ENCODE measurements at places on chromosomes 7 and 10.

DNA sequence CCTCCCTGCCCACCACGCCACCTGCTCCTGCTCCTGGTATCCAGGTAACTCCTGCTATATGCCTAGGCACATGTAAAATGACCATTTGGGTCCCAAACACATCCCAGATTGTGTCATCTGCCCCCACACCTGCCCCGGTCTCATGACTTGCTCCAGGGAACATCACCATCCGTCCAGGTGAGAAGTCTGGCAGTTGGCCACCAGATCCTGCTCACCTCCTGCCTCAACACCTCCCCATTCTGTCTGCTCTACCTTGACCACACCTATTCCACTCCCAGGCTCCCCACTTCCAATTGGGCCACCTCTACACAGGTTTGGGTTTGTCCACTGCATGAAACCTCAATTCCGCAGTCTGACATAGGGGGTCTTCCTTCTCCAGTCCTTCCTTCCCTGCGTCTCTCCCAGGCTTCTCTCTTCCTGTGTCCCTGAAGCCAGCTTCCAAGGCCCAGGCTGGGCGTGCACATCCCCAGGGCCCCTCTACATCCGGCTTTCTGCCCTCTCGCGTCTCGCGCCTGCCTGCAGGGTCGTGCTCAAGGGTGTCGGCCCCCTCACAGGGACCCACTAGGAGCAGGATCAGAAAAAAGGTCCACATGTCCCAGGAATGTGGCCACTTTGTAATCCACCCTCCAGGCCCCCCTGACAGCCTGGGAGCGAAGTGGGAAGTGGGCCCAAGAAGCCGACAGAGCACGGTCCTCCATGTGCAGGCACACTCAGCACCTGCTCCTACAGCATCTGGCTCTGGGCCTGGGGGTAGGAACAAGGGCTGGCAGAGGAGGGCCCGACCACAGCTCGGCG is 49.3 kb upstream of the DAGLB start:
- no peak for DNase-seq

DNA sequence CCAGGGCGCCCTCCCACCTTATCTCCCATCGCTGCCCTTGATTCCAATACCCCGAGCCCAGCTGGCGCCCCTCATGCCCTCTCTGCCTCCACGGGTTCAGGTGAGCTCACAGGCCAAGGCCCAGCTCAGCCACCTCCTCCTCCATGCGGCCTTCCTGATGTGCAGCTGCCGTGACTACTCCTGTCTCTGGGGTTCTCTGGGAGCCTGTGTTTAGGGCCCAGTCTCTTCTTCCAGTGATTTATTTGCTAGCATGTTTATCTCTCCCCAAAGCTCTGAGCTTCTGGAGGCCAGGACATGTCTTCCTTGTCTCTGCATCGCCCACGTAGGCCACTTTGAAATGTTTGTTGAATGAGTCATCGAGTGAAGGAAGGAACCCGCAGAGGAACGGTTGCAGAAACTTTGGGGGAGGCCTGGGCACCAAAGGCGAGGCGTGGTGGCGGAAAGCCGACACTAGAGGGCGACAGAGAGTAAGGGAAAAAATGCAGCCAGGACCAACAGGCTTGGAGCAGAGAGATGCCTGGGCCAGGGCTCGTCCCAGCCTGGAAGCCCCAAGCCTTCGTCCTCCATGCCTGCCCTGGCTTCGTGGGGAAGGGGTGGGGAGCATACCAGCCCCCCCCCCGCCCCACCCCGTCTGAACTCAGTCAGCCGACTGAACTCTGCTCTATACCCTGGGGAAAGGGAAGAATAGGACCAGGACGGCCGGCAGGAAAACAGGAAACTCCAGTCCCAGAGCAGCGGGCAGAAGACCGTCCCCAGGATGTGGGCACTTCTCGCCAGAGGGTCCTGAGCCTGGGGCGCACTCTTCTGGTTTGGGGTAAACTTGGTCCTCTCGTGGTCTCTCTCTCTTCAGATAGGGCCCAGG is 10.9 kb upstream of the HSPB1 start:
- DNase-seq = peak; percentile 92

- DNase-seq = no peak
Observed at GRCh38 chr7:133025056-133025455, 56.8 kb downstream of the CHCHD3 start.

DNA sequence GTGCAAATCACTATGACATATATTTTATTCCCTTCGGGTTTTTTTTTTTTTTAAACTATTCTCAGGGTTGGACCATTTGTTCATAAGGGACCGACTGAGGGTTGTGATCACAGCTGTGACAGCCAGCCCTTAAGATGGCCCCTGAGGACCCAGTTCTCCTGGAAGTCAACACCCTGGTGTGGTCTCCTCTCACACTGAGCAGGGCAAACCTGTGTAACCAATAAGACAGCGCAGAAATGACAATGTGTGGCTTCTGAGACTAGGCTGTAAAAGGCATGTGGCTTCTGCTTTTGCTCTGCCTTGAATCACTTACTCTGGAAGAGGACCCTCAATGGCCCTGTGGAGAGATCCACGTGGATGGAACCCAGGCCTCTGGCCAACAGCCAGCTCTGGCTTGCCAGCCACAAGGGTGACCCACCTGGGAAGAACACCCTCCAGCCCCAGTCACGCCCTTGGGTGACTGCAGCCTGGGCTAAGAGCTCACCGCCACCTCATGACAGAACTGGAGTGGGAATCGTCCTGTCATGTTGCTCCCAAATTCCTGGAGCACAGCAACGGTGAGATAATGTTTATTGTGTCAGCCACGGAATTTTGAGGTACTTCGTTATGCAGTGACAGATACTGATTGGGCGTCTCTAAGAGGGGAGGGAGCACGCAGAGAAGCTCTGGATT is 127.1 kb downstream of the CLEC2L start:
- DNase-seq = no peak

GRCh38 chr10:35336921-35337823 is 863 bp downstream of the CCNY start:
- DNase-seq = peak; percentile 43

DNA sequence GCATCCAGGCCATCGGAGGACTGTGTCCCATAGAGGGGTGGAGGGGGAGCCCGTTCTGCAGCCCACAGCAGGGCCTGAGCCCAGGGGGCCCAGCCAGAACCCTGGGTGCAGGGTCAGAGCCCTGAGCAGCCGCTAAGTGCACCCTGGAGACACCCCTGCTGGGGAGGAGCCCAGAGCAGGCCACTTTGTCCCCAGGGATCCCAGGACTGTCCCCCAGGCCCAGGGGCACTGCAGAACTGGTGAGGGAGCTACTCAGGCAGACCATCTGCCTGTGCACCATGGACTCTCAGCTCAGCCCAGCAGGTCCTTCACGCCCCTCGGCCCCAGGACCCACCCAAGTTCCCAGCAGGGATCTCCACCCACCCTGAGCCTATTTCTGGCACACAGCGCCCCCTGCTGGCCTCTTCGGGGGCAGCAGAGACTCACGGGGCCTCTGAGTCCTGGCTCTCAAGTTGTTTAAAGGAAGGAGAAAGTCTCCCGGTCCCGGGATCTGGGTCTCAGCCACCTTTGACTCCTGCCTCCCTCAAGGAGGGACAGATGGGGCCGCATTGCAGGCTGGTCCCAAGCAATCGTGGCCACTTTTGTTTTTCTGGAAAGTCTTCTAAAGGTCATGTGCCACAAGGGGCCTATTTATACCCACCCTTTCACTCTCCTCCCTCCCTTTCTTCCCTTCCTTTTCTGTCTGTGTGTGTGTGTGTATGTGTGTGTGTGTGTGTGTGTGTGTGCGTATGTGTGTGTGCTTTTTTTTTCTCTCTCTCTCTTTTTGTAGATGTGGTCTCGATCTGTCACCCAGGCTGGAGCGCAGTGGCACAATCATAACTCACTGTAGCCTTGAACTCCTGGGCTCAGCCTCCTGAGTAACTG is 90.3 kb downstream of the MYL10 start:
- peak; percentile 71 for DNase-seq

DNA sequence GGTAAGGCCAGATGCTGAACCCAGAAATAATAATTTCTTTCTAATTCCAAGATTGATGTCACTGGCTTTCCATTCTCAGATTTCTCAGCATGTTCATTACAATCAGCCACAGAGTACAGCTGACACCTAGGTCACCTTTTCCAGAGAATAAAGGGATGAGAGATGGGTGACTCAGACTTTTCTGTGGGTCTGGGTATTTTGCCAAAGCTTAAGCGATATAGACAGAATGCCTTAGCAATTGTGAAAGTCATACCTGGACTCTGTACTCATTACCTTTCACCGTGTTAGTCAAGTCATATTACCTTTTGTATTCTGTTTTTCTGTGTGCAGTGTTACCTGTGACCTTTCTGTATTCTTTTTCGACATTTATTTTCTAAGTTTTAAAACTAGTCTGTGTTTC is 10.6 kb upstream of the PRTFDC1 start:
- no peak for DNase-seq

DNA sequence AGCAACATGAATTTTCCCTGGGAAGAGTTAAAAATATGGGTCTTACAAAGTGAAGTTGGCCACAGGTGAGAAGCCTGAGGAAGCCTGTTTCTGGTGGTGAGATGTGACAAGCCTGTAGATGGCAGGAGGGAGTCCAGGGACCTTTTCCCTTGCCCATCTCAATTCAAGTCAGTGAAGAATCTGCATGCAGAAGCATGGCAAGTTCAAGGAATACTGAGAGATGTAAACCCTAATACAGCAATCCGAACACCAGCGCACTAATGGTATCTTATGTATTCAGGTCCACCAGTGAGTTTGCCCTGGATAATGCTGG is 73.6 kb downstream of the RHOBTB1 start:
- no peak for DNase-seq

GRCh38 chr7:45178241-45179225 is 20.9 kb downstream of the RAMP3 start:
- no peak for DNase-seq

GRCh38 chr10:113454341-113455061 is 98.4 kb upstream of the HABP2 start:
- DNase-seq = no peak

DNA sequence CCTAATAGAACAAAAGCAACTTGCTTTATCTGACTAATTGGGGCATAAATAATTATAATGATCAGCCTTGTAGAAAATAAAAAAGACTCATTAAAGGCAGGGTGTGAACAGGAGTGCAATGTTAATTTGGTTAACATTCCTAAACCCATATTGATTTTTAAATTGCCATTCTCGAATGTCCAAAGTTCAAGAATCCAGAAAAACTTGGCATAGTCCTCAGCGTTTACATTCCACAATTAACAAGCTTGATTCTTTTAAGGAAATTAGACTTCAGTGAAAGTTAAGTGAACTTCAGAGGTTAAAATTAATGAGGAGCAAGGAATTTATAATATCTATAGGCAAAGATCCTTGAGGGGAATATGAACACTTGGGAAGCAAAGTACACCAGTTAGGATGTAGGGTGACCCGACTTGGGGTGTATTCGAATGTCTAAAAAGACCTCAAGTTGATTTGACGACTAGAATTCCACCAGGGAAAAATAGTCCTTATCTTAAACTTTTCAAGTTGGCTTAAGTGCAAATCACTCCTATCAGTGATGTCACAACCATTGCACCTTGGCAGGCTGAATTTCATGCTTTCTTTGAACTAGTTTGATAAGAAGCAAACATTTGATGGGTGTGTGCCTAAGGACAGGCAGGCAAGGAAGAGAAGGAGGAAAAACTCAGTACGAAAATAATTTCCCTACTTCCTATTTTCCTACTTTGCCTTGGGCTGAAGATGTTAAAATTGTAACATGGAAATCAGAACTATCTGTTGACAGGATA is 830.4 kb upstream of the COBL start:
- DNase-seq = no peak

GRCh38 chr7:54615-55014 is 137.8 kb upstream of the FAM20C start:
- DNase-seq = no peak

- DNase-seq = no peak
Observed at GRCh38 chr7:2022021-2022409, 210.7 kb downstream of the MAD1L1 start.

DNA sequence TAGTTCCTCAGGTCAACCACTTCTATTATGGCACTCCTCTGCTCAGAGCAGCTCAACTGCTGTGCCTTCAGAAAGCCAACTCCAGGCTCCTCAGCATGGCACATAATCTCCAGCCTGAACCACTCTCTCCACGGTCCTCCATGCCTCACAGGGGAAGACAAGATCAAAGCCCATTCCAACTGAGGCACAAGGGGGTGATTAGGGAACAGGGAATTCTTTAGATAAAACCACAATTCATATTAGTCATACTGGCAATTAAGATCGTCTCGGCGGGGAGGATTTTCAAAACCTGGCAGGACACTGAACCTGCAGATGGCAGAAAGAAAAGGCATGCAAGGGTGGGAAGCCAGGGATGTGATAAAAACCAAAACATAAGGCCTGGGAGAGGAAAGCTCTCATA is 361.6 kb downstream of the FGFR2 start:
- DNase-seq = no peak

- no peak for DNase-seq
Observed at GRCh38 chr10:30459283-30459682, 25.3 kb downstream of the MAP3K8 start.

- DNase-seq = no peak
Observed at GRCh38 chr7:52269669-52270068, 765.8 kb upstream of the POM121L12 start.

- DNase-seq = no peak
Observed at GRCh38 chr7:83548250-83548649, 100.7 kb downstream of the SEMA3E start.

DNA sequence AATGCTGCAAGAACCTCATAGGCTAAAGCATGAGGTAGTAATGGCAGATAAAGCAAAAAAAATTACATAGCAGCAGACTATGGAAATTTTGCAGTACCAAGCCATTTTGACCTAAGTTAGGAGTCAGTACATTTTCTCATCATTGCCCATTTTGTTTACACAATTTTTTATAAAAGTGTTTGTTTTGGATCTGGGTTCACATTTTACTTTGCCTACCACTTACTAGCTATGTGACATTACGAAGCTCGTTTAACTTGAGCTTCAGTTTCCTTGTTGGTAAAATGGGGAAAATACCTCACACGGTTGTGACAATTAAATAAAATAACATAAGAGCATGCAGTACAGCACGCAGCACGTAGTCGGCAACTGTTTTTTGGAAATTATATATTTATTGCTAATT is 99.6 kb downstream of the ADD3 start:
- no peak for DNase-seq

GRCh38 chr7:32115831-32116230 is 45.6 kb upstream of the PDE1C start:
- no peak for DNase-seq

DNA sequence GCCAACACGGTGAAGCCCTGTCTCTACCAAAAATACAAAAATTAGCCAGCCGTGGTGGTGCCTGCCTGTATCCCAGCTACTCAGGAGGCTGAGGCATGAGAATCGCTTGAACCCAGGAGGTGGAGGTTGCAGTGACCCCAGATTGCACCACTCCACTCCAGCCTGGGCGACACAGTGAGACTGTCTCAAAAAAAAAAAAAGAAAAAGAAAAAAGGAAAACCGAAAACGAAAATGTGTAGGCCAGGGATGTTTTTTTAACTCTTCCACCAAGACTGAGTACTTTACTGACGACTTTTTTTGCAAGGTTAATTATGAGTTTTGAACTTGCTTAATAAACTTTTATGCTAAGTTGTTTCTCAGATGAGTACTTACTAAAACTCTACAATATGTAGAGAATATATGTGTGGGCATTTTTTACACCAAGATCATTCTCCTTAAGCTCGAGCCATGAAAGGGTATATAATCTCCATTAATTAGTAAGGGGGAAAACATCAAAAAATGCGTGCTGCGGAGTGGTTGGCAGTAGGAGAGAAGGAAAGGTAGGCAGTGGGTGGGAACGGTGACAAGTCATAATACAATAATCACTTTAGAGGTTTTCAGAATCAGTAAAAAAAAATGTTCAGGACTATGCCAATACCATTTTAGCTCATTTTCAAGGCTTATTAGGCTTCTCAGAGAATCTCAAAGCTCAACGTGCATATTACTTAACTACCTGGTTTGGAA is 8.6 kb upstream of the ADRB1 start:
- DNase-seq = no peak

GRCh38 chr10:78973901-78974616 is 94.7 kb upstream of the ZMIZ1 start:
- DNase-seq = peak; percentile 58

All from stimulated activated CD4-positive, alpha-beta T cell treated with anti-CD3 and anti-CD28 coated beads, Interleukin-2, amount 100 ng/mL, for 24 hours (primary cell).